ENCODE measurements at places on chromosomes 2 and 18. TPM values are rescaled to one million over a fixed set of nuclear protein-coding genes. Genes with fewer than 3 reads are reported as not detected.

METTL4 gene
- polyA plus RNA-seq: 13.3 TPM

DNA sequence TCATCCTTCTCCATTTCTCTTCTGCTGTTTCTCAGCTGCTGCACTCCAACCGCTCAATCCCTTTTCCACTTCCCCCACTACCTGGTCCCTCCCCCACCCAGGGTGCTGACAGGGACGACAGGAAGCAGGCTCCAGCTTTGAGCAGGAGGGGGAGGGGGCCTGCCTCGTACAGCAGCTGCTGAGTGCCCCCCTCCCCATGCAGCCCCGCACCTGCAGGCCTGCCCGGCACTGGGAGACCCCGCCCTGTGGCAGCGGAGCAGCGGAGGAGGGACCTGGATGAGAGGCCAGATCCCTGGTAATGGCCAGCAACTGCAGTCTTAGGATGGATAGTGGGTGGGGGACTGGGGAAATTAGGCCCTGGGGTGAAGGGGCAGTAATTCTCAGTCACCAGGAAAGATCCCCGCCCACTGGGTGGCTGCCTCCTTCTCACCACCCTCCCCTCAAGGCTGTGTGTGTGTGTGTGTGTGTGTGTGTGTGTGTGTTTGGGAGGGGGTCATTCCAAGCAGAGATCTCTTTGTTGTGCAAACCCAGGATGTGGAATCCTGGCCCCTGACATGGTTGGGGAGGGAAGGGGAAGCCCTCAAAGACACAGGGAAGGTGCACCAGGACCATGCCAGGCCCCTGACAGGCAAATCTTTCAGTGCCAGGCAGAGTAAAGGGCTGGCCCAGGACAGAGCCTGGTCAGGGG lies 6.8 kb upstream of the CRYBA2 start:
- peak overlapping the region; percentile 72 for H3K27ac ChIP-seq
- DNase-seq: no peak
- H3K4me1 ChIP-seq: peaks cover 8% of the 10 kb centered on the region
- H3K36me3 ChIP-seq: no peaks in the 10 kb centered on the region
- peak overlapping the region; percentile 41 for H3K4me3 ChIP-seq
- peaks cover 87% of the 10 kb centered on the region for H3K27me3 ChIP-seq

DNA sequence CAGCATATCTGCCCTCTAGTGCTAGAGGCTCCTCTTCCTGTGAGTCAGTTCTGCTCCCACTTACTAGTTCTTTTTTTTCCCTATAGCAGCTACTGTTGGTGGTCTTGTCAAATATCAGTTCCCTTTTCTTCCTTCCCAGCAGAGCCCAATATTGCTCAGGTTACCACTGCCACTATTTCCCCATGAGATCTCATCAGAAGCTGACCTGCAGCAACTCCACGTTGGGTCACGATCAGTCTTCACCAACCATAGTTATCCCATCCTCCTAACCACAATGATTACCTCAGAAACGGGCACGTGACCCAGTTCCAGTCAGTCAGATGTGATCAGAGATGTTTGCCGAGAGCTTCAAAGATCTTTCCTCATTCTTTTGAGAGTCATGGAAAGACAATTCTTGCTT lies 59.7 kb upstream of the CAPN13 start:
- no peaks in the 10 kb centered on the region for H3K4me1 ChIP-seq
- peaks cover 7% of the 10 kb centered on the region for H3K27me3 ChIP-seq
- no peak for DNase-seq
- H3K36me3 ChIP-seq: no peaks in the 10 kb centered on the region
- H3K27ac ChIP-seq: no peak overlapping the region

DNA sequence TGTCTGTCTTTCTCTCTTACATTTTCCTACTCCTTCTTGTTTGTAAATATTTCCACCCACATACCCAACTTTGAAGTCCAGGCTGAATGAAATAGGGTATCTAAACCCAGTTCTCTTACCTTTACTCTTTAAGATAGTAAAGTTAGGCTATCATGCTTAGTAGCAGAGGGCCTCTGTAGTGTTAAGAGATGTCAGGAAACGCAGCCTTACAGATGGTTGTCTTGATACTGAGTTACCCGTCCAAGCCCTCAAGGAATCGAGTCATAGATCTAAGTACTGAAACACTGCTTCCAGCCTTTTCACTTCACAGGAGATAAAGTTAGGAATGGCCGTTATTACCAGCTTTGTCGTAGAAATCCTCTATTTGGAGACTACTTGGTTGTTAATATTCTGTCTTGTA lies 24.3 kb downstream of the MRPS9 start:
- no peak overlapping the region for H3K27ac ChIP-seq
- no peaks in the 10 kb centered on the region for H3K27me3 ChIP-seq
- H3K4me1 ChIP-seq: no peaks in the 10 kb centered on the region

DNA sequence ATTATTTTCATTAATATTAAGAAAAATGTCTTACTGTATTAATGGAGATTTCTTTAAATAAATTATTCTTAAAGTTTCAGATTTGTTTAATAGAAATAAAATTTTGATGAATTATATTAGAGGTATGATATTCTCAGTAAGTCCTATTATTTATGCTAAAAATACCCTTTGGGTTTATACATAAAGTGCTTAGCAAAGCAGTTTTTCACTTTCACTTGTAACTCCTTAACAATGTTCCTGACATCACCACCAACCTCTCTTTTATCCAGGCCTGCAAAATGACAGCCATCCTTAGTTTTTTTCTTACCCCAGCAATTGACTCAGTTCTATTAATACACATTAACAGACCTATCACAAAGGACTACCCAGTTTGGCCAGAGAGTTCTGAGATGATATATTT lies 170.4 kb downstream of the CD226 start:
- DNase-seq: no peak
- no peaks in the 10 kb centered on the region for H3K36me3 ChIP-seq
- no peak overlapping the region for H3K4me3 ChIP-seq
- H3K4me1 ChIP-seq: no peaks in the 10 kb centered on the region

PSTPIP2 gene
- polyA plus RNA-seq: 11.5 TPM

PPP1R1C gene
- polyA plus RNA-seq: 3.3 TPM

LMAN2L gene
- 30.0 TPM for polyA plus RNA-seq

- H3K4me1 ChIP-seq: peaks cover 4% of the 10 kb centered on the region
- no peaks in the 10 kb centered on the region for H3K36me3 ChIP-seq
- H3K27ac ChIP-seq: no peak overlapping the region
- no peak for DNase-seq
Measured at GRCh38 chr2:196823750-196824522, 14.8 kb upstream of the C2orf66 start.

TCF23 gene
- 0.10 TPM for polyA plus RNA-seq

DNA sequence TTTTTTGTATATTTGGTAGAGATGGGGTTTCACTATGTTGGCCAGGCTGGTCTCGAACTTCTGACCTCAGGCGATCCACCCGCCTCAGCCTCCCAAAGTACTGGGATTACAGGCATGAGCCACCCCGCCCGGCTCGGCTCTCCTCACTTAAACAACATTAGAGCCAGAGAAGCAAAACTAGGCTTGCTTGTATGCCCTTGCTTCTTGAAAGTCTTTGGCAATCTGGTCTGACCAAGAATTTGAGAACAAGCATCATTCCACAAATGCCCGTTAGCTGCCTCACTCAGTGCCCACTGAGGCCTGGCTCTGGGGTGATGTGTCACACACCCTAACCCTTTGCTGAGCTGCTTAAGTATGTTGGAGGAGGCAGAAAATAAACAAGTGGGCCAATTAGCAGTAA lies 33.5 kb downstream of the SOWAHC start:
- H3K4me1 ChIP-seq: peaks cover 24% of the 10 kb centered on the region
- no peaks in the 10 kb centered on the region for H3K27me3 ChIP-seq
- H3K36me3 ChIP-seq: no peaks in the 10 kb centered on the region
- no peak overlapping the region for H3K4me3 ChIP-seq
- H3K27ac ChIP-seq: no peak overlapping the region
- no peak for DNase-seq

UGT1A10 gene
- polyA plus RNA-seq: 0.06 TPM

SPATA3 gene
- not detected for polyA plus RNA-seq

GATA6 gene
- 85.1 TPM for polyA plus RNA-seq

AGXT gene
- 0.66 TPM for polyA plus RNA-seq

- no peaks in the 10 kb centered on the region for H3K4me1 ChIP-seq
- H3K27me3 ChIP-seq: peaks cover 6% of the 10 kb centered on the region
- no peak overlapping the region for H3K27ac ChIP-seq
- no peak for DNase-seq
- no peak overlapping the region for H3K4me3 ChIP-seq
- H3K36me3 ChIP-seq: no peaks in the 10 kb centered on the region
Measured at GRCh38 chr2:170404846-170405245, 226.9 kb downstream of the MYO3B start.

MC2R gene
- polyA plus RNA-seq: 0.06 TPM

GRCh38 chr2:65788556-65788955 lies 356.2 kb upstream of the SPRED2 start:
- no peak overlapping the region for H3K27ac ChIP-seq
- H3K4me3 ChIP-seq: no peak overlapping the region
- no peak for DNase-seq
- no peaks in the 10 kb centered on the region for H3K36me3 ChIP-seq
- no peaks in the 10 kb centered on the region for H3K27me3 ChIP-seq
- H3K4me1 ChIP-seq: no peaks in the 10 kb centered on the region

C1GALT1C1L gene
- polyA plus RNA-seq: 1.1 TPM

GRCh38 chr2:69097891-69098655 lies 85.1 kb downstream of the ANTXR1 start:
- H3K4me1 ChIP-seq: no peaks in the 10 kb centered on the region
- peaks cover 4% of the 10 kb centered on the region for H3K36me3 ChIP-seq
- no peak overlapping the region for H3K27ac ChIP-seq
- no peaks in the 10 kb centered on the region for H3K27me3 ChIP-seq
- no peak overlapping the region for H3K4me3 ChIP-seq

SDC1 gene
- 49.7 TPM for polyA plus RNA-seq

COPS9 gene
- 106 TPM for polyA plus RNA-seq

- no peak overlapping the region for H3K4me3 ChIP-seq
- no peak overlapping the region for H3K27ac ChIP-seq
- no peaks in the 10 kb centered on the region for H3K27me3 ChIP-seq
- no peak for DNase-seq
- no peaks in the 10 kb centered on the region for H3K36me3 ChIP-seq
Measured at GRCh38 chr2:132581991-132582738, 87.8 kb downstream of the LYPD1 start.

CCDC121 gene
- 5.4 TPM for polyA plus RNA-seq

DNA sequence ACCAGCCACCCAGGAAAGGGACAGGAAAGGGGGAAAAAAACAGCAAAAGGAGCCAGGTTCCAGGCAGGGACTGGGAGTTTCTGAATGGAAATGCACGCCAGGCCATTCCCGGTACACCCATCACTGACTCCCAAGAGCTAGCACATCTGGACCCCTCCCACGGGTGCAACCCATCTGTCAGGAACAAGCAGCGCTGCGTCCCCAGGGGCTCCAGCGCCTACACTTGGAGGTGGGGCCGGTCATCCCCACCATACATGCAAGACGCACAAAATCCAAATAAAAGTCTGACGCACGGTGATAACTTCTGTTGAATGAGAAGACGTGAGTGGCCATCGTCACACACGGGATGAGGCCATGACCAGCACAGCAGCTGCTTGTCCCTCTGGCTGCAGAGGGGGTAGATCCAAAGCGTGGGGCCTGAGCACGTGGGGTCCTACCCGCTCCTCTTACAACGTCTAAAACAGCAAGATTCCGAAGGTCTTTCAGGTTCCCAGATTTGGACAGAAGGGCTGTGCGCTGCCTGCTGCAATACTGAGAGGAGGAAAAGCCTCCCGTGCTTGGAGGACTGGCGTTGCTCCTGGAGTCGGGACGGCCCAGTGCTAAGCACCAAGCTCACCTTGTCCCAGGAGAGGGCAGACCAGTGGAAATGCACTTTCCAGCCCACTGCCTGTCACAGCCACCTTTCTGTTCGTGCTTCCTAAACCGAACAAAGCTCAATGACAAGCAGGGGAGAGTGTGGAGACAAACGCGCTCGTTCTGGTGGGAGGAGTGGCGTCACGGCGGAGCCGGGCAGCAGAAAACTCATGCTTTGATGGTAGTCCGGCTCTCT lies 68.9 kb downstream of the NDUFA10 start:
- no peak overlapping the region for H3K27ac ChIP-seq
- no peak for DNase-seq
- H3K27me3 ChIP-seq: no peaks in the 10 kb centered on the region
- peaks cover 3% of the 10 kb centered on the region for H3K4me1 ChIP-seq
- H3K36me3 ChIP-seq: peaks cover 15% of the 10 kb centered on the region
- H3K4me3 ChIP-seq: no peak overlapping the region

RGPD4 gene
- polyA plus RNA-seq: 0.01 TPM

PASK gene
- 16.7 TPM for polyA plus RNA-seq

ACTR2 gene
- 181 TPM for polyA plus RNA-seq

DNA sequence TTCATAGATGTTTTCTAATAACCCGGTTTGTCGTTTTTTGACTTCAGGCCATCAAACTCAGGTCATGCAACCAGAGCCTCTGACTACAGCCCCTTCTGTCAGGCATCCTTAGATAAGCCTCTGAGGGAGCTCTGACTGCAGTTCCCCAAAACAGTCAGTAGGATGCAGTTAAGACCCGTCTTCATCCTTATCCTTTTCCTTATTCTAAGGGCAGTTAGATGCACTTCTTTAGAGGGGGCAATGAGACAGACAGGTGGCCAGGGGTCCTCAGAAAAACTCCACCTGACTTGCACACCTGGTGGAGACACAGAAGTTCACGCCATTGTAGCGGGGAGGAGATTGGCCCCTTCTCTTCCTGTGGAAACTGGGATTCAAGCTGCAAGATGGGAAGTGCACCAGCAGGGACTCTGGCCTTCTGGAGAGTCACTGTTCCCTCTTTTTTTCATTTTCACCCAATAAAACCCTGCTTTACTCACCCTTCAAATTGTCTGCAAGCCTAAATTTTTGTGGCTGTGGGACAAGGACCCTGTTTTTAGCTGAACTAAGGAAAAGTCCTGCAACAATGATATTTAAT lies 104.8 kb upstream of the TFPI start:
- H3K27me3 ChIP-seq: no peaks in the 10 kb centered on the region
- H3K27ac ChIP-seq: no peak overlapping the region
- no peaks in the 10 kb centered on the region for H3K36me3 ChIP-seq
- H3K4me3 ChIP-seq: no peak overlapping the region
- no peaks in the 10 kb centered on the region for H3K4me1 ChIP-seq
- DNase-seq: no peak

MARCHF7 gene
- polyA plus RNA-seq: 79.0 TPM

DNA sequence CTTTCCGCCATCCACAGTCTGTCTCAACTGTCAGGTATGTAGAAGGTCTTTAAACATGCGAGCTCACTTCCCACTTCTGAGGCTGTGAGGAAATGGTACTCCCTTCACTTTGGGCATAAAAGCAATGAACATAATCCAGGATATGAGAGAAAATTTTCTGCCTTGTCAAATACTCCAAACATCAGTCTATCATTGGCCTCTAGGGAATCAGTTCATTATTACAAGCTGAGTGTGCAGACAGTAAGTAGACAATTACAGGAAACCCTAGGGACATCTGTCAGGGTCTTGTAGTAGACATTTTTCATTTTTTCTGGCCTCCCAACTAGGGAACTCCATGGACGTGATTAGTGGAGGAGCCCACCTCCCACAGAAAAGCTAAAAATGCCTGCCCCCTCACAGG lies 13.6 kb upstream of the APCDD1 start:
- H3K36me3 ChIP-seq: no peaks in the 10 kb centered on the region
- DNase-seq: no peak
- H3K27me3 ChIP-seq: peaks cover 6% of the 10 kb centered on the region
- H3K4me3 ChIP-seq: no peak overlapping the region

- no peak overlapping the region for H3K27ac ChIP-seq
- peaks cover 29% of the 10 kb centered on the region for H3K27me3 ChIP-seq
- peaks cover 12% of the 10 kb centered on the region for H3K4me1 ChIP-seq
- H3K36me3 ChIP-seq: peaks cover 19% of the 10 kb centered on the region
- no peak for DNase-seq
Measured at GRCh38 chr2:30237239-30237965, 6.1 kb downstream of the LBH start.

GRCh38 chr2:145064511-145064910 lies 544.6 kb upstream of the ZEB2 start:
- no peak for DNase-seq
- H3K4me1 ChIP-seq: no peaks in the 10 kb centered on the region
- H3K4me3 ChIP-seq: no peak overlapping the region
- no peaks in the 10 kb centered on the region for H3K27me3 ChIP-seq
